ENCODE measurements at places on chromosomes 7 and 10. TPM values are rescaled to one million over a fixed set of nuclear protein-coding genes. Genes with fewer than 3 reads are reported as not detected.

GRCh38 chr10:77007834-77008233, 629.8 kb downstream of the KCNMA1 start:
- no peak for DNase-seq

- DNase-seq, result no peak
Measured at GRCh38 chr10:49521062-49521461, 17.9 kb downstream of the ERCC6 start.

DNA sequence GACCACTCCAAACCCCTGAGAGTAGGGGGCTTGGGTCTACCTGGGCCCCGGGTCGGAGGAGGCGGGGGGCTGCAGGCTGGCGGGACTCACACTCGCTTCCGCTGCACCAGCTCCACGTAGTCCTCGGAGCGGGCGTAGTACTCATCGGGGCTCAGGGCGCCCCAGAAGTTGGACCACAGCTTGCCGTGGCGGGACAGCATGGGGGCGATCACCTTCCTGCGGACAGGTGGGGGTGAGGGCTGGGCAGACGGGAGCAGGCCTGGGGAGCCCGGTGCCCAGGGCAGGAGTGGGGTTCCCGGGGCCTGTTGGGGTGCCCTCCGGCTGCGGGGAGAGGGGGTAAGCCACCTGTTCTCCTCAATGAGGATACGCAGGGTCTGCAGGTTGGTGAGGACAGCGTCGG, 5.9 kb downstream of the PLOD3 start:
- no peak for DNase-seq

DNA sequence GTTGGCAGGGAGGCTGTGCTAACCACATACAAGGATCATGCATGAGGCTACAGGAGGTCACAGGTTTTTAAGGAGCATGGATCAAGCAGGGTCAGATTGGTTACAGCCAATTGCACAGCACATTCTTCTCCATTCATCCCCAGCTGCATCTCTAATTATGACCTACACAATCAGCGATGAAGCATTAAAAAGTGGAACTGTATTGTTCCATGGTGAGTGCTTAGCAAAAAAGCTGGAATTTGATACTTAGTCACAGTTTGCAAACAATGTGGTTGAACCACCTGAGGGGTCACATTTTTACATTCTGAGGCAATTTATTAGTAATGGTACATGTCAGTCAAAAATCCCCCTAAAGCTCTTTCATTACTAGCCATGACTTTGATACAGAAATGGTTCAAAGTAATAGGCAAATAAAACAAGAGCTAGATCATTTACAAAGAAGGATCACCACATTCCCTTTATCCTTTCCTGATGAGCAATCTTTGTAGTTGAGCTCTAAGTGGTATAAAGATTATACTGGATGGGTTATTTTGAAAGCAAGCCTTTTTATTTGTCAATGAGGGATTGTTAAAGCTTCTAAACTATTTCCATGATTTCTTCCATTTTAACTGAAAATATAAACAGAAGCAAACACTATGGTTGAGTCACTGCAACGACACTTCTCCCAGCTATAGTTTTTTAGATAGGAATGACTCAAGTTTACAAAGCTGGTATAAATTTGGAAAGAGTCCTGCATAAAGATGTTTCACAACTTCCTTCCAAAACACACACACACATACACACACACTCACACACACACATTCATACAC, 217.8 kb upstream of the SEMA3A start:
- DNase-seq, result no peak

GRCh38 chr7:27925573-27926201, 185.7 kb downstream of the TAX1BP1 start:
- DNase-seq, result no peak

GRCh38 chr7:94514140-94514889, 4.7 kb downstream of the CASD1 start:
- no peak for DNase-seq

GRCh38 chr7:96998744-96999143, 6.6 kb upstream of the DLX6 start:
- no peak for DNase-seq

DNA sequence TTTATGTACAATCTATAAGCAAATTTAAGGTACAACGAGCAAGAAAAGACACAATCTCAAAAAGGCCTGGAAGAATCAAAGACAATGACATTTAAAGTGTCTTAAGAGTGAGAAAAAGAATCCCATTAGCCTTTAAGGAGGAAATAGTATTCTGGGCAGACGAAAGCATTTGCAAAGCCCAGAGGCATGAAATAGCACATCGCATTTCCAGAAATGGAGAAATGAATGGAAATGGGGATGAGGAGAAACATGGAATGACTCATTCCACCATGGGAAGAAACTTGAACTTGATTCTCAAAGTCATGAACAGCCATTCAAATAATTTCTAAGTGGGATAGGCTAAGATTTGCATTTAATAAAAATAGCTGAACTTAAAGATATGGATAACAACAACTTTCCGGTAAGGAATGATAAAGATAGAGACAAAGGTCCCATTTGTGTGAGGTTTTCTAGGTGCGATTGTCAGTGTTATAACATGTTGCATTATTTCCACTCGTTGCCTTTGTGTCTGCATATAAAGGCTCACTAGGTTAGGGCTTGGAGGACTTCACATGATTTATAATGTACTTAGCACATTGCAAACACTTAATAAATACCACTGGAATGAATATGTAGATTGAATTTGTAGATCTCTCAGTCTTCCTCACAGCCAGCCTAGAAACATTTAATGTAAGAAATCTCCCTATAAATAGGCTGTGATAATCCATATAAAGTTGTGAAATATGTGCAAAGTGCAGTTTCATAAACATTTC, 310.3 kb upstream of the KLF6 start:
- DNase-seq, result no peak

Gene CYP3A7
- not detected for total RNA-seq

DNA sequence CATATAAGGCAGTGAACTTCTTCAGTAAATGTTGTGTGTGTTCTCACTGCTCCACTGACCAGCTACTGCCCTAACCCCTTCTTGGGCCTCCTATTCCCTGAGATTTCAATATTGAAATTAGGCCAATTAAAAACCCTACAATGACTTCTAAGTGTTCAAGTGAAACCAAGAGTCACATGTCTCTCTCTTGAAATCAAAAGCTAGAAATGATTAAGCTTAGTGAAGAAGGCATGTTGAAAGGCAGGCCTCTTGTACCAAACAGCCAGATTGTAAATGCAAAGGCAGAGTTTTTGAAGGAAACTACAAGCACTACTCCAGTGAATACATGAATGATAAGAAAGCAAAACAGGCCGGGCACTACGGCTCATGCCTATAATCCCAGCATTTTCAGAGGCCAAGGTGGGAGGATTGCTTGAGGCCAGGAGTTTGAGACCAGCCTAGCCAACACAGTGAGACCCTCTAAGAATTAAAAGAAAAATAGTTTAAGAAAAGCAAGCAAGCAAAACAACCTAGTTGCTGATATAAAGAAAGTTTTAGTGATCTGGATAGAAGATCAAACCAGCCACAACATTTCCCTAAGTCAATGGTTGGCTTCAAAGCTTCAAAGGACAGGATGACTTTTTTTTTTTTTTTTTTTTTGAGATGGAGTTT, 22.3 kb downstream of the BRAF start:
- peak; percentile 22 for DNase-seq

GRCh38 chr10:31819391-31819820, 109.2 kb downstream of the ARHGAP12 start:
- no peak for DNase-seq

Gene SAP25
- 118 TPM for total RNA-seq

DNA sequence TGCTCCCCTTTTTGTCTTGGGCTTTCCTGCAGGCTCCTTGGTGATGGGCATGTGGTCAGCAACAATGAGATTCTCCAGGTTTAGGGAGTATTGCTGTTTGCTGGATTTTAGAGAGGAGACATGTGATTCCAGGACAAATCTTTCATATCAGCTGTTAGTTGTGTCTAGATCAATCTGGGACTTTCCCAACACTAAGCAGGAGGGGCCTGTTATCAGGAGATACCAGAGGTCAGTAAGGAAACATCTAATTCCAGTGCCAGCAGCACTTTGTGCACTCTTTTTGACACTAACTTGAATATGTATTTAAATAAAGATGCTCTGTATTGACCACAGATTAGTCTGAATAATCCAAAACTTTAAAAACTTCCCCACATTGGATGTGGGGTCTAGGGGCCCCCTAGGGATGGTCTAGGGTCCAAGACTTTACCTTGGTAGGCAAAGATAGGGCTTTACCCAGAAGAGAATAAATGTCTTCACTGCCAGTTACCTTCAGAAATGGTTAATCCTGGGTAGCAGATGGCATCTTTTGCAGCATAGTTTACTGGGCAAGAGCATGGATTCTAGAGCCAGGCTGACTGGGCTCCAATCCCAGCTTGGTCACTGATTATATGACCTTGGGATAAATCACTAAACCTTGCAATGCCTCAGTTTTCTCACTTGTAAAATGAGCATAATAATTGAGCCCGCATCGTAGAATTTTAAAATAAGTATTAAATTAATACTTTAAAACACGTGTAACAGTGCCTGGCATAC, 6.4 kb upstream of the FIGNL1 start:
- DNase-seq, result no peak

DNA sequence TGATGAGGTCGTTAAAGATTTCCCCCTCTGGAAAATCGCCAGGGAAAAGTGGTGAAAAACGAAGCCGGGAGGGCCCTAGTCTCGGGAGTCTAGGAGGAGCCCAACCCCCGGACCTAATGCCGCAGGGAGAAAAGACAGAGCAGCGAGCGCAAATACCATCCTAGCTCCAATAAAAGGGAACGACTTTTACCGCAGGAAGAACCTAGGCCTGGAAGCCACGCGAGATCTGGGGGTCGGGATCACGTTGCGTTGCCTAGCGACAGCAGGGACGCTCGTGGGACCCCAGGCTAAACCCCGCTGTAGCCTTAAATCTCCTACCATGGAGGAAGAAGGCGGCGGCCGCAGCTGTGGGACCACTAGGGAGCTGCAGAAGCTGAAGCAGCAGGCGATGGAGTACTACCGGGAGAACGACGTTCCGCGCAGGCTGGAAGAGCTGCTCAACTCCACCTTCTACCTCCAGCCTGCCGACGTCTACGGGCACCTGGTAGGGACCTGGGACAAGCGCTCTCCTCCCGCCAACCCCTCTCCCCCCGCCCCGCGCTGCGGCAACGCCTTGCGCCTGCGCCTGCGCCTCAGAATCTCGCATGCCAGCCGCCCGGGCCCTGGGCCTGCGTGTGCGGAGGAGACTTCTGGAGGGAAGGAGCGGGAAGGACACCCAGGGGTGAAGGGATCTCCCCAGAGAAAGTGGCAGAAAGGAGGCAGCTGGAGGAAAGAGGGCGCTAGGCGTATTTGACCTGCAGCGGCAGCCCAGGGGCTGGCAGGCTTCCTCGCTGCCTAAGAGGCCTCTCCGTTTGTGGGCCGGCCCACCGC, at the start of gene ENO4:
Gene ENO4 (plus strand): TSS at position 252 of the 810 bp plus-strand sequence. CDS start 68 bp downstream, at position 320.
- no peak for DNase-seq

- DNase-seq, result no peak
Measured at GRCh38 chr10:77835669-77836086, 90.9 kb downstream of the DLG5 start.

GRCh38 chr10:127694580-127695193, 42.3 kb upstream of the FOXI2 start:
- DNase-seq, result no peak

Gene COMMD3
- 53.9 TPM for total RNA-seq

All from naive thymus-derived CD8-positive, alpha-beta T cell (primary cell).